ENCODE measurements at places on chromosomes 4 and X.

- DNase-seq: no peak
Measured at GRCh38 chr4:73653695-73654106, 33.5 kb upstream of the RASSF6 start.

GRCh38 chr4:3227878-3228675 lies 20.9 kb upstream of the MSANTD1 start:
- DNase-seq: no peak

- no peak for DNase-seq
Measured at GRCh38 chrX:29858714-29859113, 356.6 kb upstream of the MAGEB2 start.

GRCh38 chrX:78708262-78708661 lies 39.3 kb upstream of the LPAR4 start:
- no peak for DNase-seq

DNA sequence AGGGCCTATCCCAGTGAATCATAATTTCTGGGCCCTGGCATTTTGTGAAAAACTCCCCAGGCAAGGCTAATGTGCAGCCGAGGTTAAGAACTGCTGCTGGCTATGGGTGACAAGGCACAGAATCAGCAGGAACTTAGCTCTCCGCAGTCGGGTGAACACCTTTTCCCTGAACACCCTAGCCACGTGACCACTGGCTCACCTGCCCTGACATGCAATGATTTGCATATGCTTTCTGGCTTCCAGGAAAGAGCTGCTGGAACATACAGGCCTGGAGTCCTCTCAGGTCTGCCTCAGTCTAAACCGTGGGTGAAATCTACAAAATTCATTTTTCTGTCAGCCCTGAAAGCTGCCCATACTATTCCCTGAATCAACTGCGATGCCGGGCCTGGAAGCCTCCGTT lies 56.6 kb downstream of the ZNF827 start:
- DNase-seq: no peak

DNA sequence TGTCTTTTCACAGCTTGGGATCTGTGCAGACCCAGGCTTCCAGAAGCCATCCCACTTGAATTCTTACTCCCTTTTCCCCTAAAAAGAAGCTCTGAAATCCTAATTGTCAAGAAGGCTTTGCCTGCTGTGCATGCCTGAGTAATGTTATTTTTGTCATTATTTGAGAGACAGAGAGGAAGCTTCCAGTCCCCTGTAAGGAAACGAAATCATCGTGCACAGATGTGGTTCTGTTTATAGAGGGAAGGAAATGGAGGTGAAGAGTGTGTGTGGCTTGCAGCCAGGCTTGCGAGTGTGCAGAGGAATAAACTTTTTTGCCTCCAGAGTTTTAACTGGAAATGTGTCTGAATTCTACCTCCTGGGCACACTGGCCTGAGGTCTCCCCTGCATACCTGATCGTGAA lies 70.2 kb downstream of the TBL1X start:
- no peak for DNase-seq
